GM12878 (cell line): ENCODE measurements at places on chromosomes 2 and 18.

GRCh38 chr2:31997653-31998052, 13.2 kb downstream of the MEMO1 start:
- DNase-seq, result no peak

DNA sequence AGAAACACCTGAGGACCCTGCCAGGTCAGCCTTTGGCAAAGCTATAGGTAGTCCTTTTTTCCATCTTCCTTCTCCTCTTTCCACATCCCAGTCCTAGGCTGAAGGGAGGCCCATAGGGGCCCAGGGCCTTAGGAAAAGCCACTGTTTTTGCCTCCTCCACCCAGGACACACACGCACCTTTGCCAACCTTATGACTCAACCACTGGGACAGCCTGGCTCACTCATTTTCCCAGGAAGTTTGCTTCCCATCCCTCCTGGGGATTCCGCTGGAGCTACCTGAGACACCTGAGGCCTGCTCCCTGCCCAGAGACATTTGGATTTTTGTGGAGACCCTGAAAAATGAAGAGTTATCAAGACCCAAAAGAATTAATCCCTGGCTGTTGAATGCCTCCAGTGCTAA, 273.4 kb upstream of the SIX2 start:
- no peak for DNase-seq

GRCh38 chr2:215105607-215106354, 32.6 kb downstream of the ABCA12 start:
- DNase-seq, result no peak

GRCh38 chr2:145748927-145749326, 1229.0 kb upstream of the ZEB2 start:
- no peak for DNase-seq

- no peak for DNase-seq
Measured at GRCh38 chr2:235382179-235382578, 111.7 kb upstream of the AGAP1 start.

DNA sequence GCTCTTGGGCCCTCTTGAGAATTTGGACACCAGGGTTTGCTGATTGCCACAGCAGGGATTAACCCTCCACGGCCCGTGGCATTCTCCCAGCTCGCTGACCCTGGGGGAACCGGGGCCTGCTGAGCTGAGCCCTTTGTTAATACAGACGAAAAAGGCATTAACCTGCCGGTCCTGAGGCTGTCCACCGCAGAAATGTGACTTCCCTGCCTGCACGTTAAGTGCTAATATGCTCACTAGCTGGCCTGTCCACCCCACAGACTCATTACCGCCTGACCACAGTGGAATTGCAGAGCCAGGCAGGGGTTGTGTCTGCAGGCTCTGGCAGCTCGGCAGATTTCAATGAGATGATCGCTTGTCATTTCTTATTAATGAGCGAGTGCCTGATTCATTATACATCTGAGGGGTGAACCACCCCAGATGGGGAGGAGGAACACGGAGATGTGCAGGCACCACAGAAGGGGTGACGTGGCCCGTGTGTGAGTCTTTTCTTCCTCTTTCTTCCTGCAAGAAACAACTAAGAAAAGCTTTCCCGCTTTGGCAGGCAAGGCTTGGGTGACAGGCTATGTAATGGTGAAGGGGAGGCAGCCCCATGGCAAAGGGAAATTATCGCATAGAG, 126.0 kb downstream of the GLI2 start:
- no peak for DNase-seq

DNA sequence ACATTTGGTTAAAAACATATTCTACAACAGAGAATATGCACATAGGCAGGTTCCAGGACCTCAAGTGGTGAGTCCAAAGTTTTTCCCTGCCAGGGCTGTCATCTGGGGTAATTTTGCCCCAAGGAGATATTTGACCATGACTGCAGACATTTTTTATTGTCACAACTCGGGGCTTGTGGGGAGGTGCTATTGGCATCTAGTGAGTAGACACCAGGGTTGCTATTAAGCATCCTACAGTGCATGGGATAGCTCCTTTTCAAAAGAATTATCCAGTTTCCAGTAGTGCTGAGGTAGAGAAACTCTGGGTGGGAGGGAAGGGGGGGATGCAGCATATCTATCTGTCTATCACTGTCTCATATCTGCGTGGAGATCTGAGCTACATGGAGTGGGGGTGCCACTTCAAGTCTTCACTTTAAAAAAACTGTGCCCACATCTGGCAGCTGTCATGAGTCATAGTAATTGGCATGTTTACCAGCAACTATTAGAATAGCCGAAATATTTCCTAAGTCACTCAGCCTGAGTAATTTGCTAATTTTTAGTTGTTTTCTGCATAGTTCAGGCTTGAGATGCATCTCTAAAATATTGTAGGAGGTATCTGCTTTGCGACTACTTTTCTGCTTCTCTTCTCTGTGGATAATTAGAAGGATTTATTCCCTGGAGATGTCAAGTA, 254.0 kb upstream of the RBMS1 start:
- no peak for DNase-seq

GRCh38 chr2:161095314-161095713, 64.9 kb upstream of the TANK start:
- no peak for DNase-seq

- DNase-seq, result peak; percentile 8
Measured at GRCh38 chr18:22838639-22839277, 94.4 kb upstream of the RBBP8 start.

GRCh38 chr2:176128982-176129796, at the start of gene HOXD8:
HOXD8 (plus strand) TSS chr2:176129705; CDS start chr2:176130367, 662 bp downstream.
- DNase-seq, result no peak

DNA sequence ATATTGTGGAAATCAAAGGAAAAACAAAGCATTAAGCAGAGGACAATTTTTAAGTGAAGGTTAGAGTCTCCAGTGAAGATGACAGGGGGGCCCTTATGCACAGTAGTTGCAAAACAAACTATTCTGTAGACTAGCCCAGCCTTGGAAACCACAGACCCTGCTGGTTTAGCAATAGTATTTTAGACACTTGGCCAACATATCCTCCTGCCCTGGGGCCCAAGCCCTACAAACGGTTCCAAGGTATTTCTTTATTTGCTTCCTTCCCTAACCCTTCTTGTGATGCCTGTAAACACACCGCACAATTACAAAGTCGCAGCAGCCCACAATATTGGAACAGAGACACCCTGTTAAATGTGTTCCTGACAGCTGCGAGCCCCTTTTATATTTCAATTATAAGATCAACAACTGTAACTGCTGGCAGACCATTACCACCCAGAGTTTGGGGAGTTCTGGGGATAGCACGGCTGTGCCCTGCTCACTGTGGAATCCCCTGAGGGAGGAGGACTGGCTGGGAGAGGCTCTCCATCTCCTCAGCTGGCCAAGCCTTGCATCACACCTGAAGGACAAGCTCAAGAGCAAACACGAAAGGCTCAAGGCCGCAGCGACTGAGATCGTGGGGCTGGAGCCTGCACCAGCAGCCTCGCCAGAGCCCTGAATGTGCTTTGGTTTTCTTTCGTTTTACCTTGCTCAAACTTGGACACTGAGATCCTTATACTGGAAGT, 282.2 kb upstream of the ATP5MC3 start:
- DNase-seq, result no peak

DNA sequence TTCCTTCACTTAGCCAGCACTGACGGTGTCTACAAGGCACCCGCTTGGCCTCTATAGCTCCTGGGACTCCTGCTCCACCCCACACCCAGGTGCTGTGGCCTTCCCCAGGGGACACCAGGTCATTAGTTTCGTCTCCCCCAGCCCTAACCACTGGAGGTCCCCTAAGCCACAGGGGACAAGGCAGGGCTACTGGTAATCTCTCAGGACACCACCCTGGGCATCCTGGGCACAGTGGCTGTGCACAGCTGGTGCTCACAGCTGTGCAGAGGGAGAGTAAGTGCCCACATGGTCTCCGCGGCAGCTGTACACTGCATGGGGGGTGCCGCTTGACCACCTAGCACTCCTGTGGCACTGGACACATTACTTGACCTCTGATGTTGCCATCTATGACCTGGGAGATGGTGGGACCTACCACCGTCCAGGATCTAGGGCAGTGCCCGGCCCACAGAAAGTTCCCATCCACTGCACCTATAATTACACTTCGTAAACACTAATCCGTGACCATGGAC, 134.0 kb downstream of the HDAC4 start:
- no peak for DNase-seq

GRCh38 chr18:2053490-2054089, 517.7 kb downstream of the METTL4 start:
- no peak for DNase-seq

DNA sequence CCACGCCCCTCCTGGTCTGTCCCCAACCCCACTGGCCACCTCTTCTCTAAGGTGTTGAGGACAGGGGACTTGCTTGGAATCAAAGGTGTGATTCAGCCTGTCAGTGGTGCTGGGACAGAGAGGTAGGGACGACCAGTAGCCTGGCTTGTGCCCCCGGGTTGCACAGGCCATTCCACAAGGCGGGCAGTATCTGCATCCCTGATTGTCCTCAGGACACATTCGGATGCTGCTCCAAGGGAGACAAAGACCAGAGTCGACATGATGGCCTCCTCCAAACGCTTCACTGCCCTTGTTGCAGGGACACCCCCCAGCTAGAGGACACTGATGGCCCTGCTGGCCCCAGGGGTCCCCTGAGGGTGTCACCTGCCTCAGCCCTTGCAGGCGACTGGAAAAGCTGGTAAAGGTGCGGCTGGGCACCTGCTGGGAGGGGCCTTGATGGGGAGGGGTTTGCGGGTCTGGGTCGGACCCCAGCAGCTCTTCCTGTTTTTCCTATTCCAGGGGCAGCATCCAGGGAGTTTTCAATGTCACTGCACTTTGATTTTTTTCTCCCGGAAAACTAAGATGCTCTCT, 98.0 kb downstream of the PTGR3 start:
- DNase-seq, result no peak

DNA sequence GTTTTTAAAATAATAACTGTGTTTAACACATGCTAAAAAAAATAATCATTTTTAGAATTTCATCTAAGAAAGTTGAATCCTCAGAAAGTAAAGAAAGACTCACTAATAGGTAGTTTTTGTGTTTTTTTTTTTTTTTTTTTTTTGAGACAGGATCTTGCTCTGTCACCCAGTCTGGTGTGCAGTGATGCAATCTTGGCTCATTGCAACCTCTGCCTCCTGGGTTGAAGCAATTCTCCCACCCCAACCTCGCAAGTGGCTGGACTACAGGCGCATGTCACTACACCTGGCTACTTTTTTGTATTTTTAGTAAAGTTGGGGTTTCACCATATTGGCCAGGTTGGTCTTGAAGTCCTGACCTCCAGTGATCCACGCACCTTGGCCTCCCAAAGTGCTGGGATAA, 7.1 kb downstream of the CKAP2L start:
- no peak for DNase-seq

GRCh38 chr2:191463790-191464189, 214.1 kb upstream of the NABP1 start:
- DNase-seq, result no peak

DNA sequence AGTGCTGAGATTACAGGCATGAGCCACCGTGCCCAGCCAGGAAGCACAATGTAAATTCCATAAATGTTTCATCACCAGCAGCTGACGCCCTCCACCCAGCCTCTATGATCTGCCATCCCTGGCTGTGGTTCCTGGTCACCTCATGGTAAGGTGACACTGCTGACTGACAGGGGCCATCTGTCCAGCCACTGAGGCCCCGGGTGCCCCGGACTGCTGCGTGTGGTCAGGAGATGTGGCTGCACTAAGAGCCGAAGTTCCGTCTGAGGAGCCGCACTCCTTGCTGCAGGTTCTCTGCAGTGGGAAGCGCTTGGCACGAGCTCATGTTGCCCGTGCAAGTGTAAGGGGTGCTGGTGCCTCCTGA, 10.9 kb downstream of the NTSR2 start:
- no peak for DNase-seq

DNA sequence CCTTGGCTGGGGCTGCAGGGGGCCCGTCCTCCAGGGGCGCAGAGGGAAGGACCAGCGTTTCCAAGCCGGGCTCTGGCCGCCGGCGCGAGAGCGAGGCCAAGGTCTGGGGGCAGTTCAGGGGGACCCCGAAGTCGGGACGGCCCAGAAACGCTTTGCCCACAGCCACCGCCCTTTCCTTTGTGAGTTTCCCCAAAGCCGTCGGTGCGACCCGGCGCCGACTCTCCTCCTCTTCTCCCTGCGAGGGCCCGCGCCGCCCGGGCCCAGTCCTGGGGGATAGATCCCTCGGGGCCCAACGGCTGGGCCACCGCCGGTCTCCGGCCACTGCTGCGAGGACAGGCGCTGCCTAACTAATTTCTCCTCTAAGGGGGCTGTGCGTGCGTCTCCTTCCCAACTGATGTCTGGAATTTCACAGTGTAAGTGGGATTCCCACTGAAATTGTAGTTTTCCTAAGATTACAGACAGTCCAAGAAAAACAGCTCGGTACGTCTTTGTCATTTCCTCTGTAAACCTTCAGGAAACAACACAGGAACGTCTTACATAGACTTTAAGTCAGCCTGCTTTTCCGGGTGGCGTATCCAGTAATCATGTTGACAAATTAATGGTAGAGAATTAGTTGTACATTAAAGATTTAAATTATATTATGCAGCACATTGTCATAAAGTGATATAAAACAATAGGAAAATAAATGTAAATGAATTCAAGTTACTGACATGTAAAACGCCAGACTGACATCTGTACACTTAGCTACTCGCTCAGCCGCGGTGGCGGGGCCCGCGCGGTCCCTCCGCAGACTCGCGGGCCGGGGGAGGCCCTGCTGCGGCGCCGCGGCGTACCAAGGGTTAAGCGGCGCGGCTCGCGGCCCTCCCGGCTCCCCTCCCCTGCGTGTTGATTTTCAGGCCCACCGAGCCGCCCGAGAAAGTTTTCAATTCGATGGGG, 139.4 kb upstream of the SIX3 start:
- DNase-seq, result no peak

DNA sequence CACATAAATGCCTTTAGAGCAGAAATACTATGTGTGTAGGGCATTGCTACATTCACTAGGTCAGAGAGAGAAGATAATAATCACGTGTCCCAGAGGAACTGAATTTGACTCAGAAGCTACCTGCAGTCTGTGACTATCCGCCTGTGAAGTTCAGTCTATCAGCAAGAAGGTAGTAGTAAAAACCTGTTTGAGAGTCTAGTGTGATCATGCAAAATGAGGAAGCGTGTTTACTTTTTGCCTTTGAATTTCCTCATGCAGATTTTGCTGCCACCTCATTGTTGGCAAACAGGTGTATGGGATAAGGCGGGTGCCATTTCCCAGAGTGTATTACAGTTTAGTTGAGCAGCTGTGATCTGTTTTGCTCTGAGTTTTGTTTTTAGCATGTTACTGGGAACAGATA, 403.9 kb upstream of the FANCL start:
- no peak for DNase-seq

DNA sequence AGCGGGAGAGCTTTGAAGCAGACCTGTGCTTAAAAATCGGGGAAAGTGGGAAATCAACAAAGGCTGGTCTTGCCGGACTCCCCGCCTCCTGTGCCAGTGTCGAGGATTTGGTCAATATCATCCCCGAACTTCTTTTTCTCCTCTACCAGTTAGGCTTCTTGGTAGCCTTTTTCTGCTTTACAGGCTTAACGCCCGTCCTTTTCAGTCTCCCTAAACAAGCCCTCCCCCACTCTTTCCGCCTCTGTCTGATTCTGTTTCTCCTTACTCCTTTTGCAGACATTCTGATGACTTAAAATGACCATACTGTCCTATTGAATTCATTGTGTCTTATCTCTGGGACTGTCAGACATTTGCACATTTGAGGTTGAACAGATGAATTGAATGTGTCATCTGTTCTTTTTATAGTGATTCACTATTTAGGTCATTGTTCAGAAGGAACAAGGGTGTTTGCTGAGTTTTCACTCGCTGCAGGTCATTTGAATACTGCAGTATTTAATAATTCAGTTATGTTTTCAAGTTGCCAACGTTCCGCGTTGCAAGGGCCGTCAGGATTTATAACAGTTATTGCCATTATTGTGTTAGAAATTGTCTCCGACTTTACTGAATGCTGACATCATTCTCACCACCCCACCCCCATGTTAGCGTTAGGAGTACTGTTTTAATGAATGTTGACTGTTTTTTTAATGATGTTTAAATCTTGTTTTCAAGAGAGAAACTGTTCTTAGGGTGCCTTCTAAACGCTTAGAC, 1.1 kb downstream of the ITGAV start:
- DNase-seq, result no peak
